Vagina (tissue), 2 donors: ENCODE measurements at places on chromosomes 7 and 10. TPM values are rescaled to one million over a fixed set of nuclear protein-coding genes. Genes with fewer than 3 reads are reported as not detected.

PGAM2 gene
- not detected for total RNA-seq

MICALL2 gene
- total RNA-seq: 15.7 TPM

SFXN3 gene
- total RNA-seq: 95.0 TPM

C7orf57 gene
- not detected for total RNA-seq

ASAH2B gene
- total RNA-seq: 0.74 TPM

KLLN gene
- 0.25 TPM for total RNA-seq

GNGT1 gene
- total RNA-seq: not detected

SLC16A9 gene
- 3.7 TPM for total RNA-seq

CLDN3 gene
- total RNA-seq: not detected

HABP2 gene
- total RNA-seq: not detected

TMEM196 gene
- total RNA-seq: not detected

MRPL32 gene
- 33.9 TPM for total RNA-seq

IGF2BP3 gene
- total RNA-seq: 11.8 TPM

NPC1L1 gene
- total RNA-seq: 0.49 TPM

MAGI2 gene
- total RNA-seq: 6.9 TPM

ADCYAP1R1 gene
- 12.0 TPM for total RNA-seq

PDZD7 gene
- total RNA-seq: 1.5 TPM

FGF8 gene
- total RNA-seq: not detected

LIPK gene
- not detected for total RNA-seq

FOXI2 gene
- total RNA-seq: 0.25 TPM

TSPAN33 gene
- 2.7 TPM for total RNA-seq

WNT16 gene
- total RNA-seq: 7.4 TPM

FAM180A gene
- total RNA-seq: 7.1 TPM

CCDC136 gene
- total RNA-seq: 17.9 TPM

STEAP2 gene
- total RNA-seq: 32.2 TPM

SDK1 gene
- total RNA-seq: 16.7 TPM

CRCP gene
- total RNA-seq: 56.5 TPM

ARHGAP22 gene
- total RNA-seq: 3.2 TPM

PTPN20 gene
- 1.5 TPM for total RNA-seq
